ENCODE measurements at places on chromosomes 6 and 20. TPM values are rescaled to one million over a fixed set of nuclear protein-coding genes. Genes with fewer than 3 reads are reported as not detected.

Gene AIF1
- 7.2 TPM for total RNA-seq

Gene B3GAT2
- not detected for total RNA-seq

DNA sequence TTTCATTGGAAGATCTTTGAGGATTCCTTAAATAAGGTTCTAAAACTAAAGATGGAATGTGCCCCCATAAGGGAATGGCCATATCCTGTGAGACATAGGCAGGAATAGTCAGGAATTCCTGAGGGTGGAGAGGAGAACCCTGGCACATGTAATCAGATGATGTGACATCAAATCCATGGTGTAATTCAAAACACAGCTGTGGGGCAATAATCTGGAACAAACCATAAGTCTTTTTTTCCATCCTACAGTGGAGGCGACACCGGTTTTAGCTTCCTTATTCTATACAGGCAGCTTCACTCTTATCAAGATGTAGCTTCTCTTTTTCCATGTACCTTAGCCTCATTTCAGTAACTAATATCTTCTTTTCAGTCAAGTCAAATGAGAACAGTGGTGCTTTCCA, 133.6 kb upstream of the CITED2 start:
- no peak for DNase-seq

GRCh38 chr6:52305948-52306767, 21.6 kb upstream of the MCM3 start:
- DNase-seq, result no peak

Data from suprapubic skin (tissue), 4 donors.